ENCODE measurements at places on chromosomes 4 and X.

GRCh38 chr4:10670321-10670720 is 14.2 kb downstream of the CLNK start:
- DNase-seq, result no peak

GRCh38 chr4:128163177-128164117 is 102.3 kb downstream of the LARP1B start:
- DNase-seq, result no peak

GRCh38 chr4:97235521-97235920 is 907.8 kb downstream of the STPG2 start:
- DNase-seq, result no peak

DNA sequence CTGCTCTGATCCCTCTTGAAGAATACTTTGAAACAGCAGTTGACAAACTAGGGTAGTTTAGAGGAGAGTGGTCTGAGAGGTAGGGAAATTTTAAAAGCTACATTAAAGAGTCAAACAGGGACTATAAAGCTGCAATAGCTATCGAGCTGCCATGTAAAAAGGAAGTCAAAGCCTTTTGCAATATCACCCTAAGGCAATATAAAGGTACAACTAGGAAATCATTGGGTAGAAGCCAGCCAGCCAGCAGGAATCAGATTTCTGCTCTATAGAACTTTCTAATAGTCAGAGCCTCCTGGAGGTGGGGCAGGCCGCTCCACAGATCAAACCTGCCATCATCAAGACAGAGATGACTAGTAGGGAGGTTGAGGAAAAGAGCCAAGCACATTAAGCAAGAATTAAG is 15.2 kb upstream of the PHOX2B start:
- no peak for DNase-seq

DNA sequence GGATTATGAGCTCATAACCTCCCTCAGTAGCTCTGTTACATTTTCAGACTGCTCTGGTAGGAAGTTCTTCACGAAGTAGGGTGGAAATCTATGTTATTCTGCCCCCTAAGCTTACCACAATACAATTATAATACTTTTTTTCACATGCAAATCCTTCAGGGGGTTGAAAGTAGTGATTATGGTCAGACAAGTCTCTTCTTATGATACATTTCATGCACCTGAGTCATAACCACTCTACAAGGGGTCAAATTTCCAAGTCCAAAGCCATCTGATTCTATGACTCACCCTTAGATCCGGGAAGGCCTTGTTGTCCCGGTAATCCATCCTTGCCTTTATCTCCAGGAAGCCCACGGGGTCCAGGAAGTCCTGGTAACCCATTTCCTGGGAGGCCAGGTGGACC is 95.2 kb downstream of the ATG4A start:
- DNase-seq, result no peak

DNA sequence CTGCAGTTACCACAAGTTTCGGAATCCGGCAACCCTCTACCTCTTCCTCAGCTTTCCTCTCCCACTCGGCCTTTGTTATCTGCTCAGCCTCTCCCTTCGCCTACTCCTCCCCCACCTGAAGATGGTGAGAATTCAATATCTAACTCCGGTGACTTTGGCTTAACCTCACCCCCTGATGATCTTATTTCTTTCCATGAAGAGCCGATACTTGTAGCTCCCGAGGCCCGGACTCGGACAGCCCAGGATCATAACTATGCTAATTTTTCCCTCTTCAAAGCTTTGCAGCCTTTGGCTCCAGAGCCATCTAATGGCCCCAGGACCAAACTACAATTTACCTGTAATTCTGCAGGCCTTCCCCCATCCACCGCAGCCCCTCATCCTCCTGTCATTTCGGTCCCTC is 32.0 kb upstream of the MGST2 start:
- no peak for DNase-seq

DNA sequence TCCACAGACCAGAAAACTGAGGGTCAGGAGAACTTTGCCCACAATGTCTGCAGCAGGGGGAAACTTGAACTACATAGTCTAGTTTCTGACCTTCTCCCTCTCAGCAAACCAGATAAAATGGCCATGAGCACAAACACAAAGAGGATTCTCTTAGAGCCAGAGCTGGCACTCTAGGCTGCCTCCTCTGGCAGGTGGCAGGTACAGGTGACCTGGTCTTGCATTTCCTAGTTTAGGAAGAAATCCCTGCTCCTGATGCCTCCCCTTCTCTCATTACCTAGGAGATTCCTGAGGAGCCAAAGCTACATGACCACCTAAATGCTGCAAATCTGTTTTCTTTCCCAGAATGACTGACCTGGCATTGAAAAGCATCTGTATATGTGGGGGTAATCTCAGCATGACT is 45.1 kb downstream of the ARHGEF9 start:
- no peak for DNase-seq

DNA sequence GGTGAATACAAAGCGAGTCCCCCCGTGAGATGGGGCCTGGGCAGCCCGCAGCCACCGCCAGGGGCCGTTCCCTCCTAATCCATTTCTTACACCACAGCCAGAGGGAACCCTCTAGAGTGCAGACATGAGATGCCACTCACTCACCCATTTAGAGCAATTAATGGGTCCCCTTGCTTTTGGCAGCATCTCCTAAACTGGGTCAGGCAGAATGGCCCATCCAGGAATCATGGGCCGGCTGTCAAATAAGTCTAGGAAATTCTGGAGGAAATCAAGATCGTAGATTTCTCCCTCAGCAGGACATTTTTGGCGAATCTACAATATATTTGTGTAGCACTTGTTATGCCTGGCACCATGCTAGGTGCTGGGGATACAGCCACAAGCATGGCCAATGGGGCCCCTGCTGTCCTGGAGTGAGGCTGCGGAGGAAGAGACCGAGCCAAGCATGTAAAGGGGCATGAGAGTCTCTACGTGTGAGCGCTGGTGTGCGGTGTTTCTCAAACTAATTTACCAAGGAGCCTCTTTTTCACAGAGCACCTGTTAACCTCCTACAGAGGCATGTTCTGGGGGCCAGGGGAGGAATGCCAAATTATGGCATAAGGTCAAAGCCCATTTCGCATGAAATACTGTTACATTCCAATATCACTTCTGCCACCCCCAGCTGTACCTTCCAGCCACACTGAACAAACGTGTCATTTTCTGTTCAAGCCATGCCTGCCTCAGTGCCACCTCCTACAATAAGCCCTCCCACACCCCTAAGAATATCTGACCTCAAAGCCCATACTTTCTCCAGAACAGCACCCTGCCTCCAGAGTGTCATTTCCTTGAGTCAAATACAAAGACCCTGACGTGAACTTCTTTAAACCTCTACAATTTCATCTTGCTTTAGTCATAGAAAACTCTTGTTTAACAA is 28.1 kb upstream of the JAKMIP1 start:
- DNase-seq, result no peak

GRCh38 chr4:125486351-125486750 is 171.6 kb downstream of the FAT4 start:
- DNase-seq, result no peak

- DNase-seq, result no peak
These were observed 213.5 kb downstream of the CBR4 start for GRCh38 chr4:168796362-168797106.

All from activated T-helper 9 cell treated with anti-CD3 and anti-CD28 coated beads, Interleukin-2, amount 50 U/mL, for 16 hours (primary cell).